Sigmoid colon (tissue), 7 donors: ENCODE measurements at places on chromosomes 7 and 10.

DNA sequence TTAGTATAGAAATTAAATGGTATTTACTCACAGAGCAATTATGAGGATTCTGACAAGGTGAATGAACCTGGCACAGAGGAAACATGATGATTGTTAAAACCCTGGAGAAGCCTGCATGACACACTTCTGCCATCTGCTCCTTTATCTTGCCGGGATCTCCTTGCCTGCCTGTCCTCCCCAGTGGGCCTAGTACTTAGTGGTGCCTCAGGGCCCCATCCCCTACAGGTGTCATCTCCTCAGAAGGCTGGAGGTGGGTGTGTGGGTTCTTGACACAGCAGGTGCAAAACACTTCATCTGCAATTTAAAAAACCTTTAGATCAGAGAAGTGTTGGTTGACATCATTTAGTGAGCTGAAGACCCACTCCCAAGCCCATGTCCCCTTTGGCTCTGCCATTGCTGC, 261.2 kb downstream of the ADRA2A start:
- DNase-seq = no peak

DNA sequence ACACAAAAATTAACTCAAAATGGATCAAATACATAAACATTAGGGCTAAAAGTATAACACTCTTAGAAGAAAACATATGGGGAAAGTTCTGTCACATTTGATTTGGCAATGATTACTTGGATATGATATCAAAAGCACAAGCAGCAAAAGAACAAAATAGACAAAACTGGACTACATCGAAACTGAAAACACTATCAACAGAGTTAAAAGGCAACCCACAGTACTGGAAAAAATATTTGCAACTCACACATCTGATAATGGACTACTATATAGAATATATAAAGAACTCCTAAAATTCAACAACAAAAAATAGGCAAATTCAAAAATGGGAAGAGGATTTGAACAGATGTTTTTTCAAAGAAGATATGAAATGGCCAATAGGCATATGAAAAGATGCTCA, 51.0 kb downstream of the COA1 start:
- DNase-seq = no peak

- DNase-seq = no peak
Observed at GRCh38 chr10:101221963-101222531, 7.2 kb downstream of the LBX1 start.

GRCh38 chr10:91924212-91925021, 847 bp downstream of the BTAF1 start:
- DNase-seq = no peak
